AG08395 (cell line): ENCODE measurements at places on chromosomes 4 and X.

DNA sequence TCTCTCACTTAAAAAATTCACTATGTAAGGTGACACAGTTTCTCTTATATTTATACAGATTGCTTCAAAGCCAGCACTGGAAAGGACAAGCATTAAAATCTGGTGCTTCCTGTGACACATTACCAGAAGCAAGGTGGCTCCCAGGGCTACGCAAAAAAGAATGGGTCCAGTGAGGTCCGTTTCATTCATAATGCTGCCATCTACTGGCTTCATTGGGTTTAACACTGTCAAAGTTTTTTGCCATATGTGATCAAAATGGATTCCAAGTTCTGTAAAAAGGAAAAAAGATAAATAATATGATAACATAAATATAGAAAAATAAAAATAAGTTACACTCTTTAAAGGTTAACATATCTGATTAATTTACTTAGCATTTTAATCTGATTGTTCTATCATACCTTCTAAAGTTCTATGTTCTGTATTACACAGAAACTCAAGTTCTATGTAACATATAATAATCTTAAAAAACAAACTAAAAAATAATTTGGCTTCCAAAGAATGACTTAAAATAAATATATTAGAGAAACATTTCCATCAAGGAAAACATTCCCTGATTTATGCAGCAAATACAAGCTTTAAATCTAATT lies 22.1 kb downstream of the YIPF7 start:
- DNase-seq = peak; percentile 50

DNA sequence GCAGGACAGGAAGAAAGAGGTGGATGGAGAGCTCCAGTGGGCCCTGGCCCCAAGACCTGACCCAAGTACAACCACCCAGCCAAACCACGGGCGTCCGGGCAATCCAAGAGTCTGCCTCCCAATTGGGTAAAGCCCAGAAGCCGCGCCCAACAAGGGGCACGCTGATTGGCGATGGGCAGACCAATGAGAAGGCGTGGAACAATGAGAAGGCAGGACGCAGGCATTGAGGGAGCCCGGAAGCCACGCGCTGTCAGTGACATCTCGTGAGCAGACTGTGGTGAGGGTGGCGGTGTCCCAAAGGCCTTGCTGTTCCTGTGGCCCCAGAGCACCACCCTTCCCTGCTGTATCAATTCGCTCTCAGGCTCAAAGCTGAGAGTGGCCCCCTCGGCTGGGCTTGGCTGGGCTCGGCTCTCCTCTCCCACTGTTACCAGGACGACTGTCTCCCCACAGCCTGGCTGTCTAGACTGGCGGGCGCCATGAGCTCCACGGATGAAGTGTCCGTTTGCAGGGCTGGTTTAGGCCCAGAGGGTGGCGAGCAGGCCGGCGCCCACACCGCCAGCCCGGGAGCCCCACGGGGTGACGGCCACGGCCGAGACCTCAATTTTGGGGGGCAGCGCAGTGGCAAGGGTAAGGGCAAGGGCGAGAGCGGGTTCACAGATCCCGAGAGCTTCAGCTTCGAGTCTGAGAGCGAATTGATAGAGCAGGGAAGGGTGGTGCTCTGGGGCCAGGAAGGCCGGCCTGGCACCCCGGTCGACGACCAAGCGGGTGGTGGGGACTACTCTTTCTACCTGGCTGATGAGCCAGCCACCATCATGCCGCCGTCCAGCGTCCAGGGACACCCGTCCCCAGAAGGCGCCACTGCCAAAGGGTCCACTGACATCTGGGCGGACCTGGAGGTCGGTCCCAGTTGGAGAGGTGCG lies at the start of gene LOC101059915:
LOC101059915 (plus strand) TSS at position 219 of the 920 bp plus-strand sequence.
- DNase-seq = no peak

- no peak for DNase-seq
Measured at GRCh38 chrX:134794692-134795091, 136.4 kb upstream of the PLAC1 start.

DNA sequence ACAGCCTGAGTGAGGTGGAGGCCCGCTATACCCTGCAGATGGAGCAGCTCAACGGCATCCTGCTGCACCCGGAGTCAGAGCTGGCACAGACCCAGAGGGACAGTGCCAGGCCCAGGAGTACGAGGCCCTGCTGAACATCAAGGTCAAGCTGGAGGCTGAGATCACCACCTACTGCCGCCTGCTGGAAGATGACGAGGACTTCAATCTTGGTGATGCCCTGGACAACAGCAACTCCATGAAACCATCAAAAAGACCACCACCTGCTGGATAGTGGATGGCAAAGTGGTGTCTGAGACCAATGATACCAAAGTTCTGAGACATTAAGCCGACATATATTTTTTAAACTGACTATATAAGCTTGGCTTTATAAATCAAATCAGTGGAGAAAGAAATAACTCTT lies 73.3 kb upstream of the HHIP start:
- DNase-seq = no peak

DNA sequence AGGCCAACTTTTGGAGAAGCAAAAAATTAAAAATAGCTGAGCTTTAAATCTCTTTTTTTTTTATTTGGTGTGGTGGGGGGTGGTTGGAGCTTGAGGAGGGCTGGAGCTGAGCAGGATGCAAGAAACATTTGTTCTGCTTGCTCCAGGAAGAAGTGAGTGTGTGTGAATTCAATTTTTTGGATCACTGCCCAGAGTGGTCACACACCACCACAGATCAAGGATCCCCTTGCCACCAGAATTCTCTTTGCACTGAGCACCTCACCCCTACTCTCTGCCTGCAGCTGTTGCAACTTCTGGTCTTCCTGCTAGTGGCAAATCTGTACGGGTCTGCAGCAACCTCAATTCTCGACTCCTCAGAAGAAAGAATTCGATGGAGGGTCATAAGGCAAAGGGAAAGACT lies 19.9 kb upstream of the PLP1 start:
- DNase-seq = no peak
